ENCODE measurements at places on chromosomes 4 and X.

GRCh38 chr4:28639747-28640146, 1779.1 kb downstream of the STIM2 start:
- no peak for DNase-seq

DNA sequence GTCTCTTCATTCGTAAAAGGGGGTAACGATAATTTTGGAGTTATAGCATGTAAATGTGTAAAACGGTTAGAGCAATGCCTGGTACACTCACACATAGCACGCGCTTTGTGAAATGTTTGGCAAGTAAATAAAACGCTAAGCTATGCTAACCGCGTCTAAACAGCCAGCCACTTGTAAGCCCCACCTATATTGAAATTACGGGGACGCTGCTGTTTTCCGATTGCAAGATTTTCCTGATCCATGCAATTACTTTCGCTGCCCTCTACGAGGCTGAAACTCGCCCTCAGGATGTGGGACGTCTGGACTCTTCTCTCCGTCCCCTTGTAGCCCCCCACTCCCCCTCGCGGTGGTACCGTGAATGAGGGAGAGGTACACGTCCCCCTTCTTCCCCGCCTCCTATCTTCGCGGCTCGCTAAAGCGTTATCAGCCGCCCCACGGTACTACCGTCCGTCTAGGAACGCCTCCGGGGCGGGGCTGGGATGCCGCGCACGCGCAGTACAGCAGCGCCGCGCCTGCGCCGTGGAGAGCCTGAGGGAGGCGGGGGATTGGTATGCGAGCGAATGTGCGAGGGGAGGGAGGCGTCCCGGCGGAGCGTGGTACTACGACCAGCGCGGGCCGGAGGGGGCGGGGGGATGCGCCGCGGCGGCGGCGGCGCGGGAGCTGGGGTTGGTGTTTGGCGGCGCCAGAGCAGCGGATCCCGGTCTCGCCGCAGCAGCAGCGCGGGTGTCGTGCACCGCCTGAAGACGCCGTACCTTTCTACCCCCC, at the start of gene STIM2:
STIM2 (plus strand) TSS at position 685 of the 765 bp plus-strand sequence.
- DNase-seq: peak; percentile 88

DNA sequence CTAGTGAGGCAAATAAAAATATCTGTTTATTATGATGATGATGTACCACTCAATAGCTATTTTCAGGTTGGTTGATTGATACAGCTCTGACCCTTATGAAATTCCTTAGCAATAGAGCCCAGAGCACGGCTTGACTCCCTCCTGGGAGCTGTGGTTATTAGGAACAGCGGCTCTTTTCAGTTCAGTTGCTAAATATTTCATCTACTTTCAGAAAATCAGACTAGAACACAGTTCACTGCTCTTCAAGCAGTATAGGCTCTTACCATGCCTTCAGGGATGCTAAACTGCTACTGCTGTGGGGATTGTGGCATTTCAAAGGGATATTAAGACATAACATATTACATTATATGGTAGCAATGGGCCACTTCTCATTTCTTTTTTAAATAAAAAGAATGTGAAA, 218.8 kb downstream of the SNCA start:
- no peak for DNase-seq

DNA sequence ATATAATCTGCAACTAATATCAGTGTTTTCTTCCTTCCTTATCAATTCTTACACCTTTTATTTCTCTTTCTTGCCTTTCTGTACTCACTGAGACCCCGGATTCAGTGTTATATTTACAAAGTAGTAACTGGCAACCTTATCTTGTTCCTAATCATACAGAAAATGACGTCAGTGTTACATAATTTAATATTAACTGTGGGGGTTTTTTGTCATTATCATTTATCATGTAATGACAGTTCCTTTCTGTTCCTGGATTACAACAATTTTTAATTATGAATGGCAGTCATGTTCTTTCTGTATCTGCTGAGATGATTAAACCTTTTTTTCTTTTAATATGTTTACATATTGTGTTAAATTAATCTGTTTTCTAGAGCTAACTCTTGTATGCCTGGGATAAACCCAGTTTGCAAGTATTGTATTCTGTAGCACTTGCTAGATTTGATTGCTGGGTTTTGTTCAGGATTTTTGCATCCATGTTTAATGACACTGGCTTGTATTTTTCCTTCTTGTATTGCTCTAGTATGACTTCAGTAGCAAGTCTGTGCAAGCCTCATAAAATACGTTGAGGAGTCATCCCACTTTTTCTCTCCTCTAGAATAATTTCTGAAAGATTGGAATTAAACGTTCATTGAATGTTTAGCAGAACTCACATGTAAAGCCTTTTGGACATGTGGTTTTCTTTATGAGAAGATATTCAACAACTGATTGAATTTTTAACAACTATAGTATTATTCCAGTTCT, 10.4 kb upstream of the HSPA4L start:
- DNase-seq: no peak

GRCh38 chr4:89284828-89285227, 22.8 kb downstream of the GPRIN3 start:
- no peak for DNase-seq

GRCh38 chr4:162838671-162839070, 328.0 kb downstream of the NAF1 start:
- no peak for DNase-seq

GRCh38 chr4:53777244-53777984, 186.1 kb upstream of the LNX1 start:
- no peak for DNase-seq

- DNase-seq: no peak
Measured at GRCh38 chr4:128827296-128827695, 17.8 kb downstream of the JADE1 start.

- DNase-seq: no peak
Measured at GRCh38 chr4:147969573-147970385, 237.9 kb downstream of the ARHGAP10 start.

DNA sequence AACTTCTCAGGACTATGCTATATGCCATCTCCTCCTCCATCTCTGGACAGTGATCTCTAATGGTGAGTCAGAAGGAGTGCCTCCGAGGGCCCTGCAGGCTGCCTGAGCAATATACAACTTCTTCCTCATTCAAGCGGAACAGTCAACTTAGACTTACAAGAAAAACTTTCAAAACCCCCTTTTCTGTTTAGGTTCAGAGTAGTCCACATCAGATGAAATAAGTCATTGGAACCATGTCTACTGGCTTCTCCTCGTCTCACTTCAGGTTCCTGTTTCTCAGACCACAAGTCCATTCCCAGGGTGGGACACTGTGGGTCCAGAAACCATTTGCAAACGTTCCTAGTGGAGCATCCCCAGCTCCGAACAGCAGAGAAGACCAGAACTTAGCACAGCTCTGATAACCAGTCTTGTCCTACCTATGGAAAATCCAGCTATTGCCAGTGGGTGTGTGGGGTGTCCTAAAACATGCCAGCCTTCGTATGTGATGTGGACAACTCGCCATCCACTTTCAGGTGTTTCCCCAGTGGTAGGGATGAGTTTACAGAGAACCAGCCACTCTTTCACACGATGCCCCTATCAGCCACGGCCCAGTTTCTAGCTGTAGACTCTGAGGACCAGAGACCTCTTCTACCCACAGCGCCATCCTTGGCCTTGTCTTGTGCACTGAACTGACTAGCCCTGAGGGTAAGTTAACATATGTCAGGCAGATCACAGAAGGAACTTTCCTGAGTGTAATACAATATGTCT, 32.7 kb upstream of the NKRF start:
- DNase-seq: no peak

DNA sequence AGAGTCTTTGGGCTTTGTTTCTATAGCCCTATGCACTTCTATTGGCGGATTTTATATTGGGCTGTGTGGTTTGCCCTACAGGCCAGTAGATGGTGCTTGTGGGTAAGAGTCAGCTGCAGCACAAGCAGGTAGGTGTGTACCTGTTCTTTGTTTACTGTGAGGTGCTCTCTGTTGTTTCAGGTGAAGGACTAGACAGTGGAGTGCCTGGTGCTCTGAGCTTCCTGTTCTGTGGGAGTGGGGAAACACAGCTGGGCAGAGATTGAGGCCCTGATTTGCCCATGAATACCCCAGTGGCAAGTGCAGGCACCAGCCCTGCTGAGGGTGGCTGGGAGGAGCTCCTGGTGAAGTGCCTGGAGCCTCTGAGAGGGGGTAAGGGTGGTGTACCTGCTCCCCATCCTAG, 26.3 kb upstream of the UCP1 start:
- DNase-seq: no peak

DNA sequence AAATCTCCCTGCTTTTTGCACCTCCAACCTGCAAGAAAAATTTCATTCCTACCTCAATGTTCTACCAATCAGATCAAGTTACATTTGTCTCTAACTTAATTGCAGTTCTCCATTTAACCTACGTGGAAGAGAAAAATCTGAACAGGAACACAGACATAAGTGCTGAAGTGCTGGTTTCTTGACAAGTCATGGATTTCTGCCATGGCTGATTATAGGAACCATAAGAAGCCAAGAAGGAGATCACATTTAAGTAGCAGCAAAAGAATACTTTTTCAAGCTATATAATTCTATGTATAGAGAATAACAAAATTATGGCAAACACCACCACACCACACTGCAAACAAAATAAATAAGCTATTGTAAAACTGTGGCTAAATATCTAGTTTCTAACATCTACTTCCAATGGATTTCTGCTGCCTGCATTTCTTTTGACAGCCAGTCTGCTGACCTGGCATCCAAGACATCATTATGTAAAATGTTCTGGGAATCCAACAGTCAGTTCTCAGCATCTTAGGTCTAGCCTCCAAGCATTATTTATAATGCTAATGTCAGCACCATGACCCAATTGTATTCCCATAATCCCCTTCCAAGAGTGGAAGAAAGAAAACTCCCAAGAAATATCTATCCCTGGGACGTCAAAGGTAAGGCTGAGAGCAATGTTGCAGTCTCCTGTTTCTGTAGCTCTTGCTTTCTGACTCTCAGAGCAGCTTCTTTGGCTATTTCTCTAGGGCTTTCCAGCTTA, 50.8 kb upstream of the GAB1 start:
- no peak for DNase-seq

DNA sequence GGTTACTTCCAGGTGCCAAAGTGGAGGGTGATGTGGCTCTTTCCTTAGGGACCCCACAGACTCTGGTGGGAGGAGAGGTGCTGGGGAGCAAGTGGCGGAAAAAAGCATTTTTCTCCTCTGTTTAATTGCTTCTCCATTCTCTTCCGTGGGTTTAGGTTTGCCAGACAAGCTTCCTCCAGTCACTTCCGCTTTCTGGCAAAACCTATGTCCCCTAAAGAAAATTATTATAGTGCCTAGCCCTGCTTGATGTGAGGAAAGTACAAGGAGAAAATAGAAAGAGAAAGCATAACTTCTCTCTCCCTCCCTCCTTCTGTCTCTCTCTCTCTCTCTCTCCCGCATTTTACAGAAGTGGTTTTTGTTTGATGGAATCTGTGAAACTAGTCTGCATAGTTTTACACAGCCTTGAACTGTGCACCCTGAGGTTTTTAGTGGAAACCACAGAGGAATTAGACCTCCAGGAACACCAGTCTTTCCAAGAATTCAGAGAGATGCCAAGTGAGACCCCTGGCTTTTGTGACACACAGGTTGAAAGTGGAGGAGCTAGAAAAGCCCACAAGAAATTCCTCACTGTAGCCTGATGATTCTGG, 231.1 kb upstream of the ANXA3 start:
- no peak for DNase-seq

- no peak for DNase-seq
Measured at GRCh38 chr4:172653676-172654075, 514.9 kb upstream of the GALNT7 start.

DNA sequence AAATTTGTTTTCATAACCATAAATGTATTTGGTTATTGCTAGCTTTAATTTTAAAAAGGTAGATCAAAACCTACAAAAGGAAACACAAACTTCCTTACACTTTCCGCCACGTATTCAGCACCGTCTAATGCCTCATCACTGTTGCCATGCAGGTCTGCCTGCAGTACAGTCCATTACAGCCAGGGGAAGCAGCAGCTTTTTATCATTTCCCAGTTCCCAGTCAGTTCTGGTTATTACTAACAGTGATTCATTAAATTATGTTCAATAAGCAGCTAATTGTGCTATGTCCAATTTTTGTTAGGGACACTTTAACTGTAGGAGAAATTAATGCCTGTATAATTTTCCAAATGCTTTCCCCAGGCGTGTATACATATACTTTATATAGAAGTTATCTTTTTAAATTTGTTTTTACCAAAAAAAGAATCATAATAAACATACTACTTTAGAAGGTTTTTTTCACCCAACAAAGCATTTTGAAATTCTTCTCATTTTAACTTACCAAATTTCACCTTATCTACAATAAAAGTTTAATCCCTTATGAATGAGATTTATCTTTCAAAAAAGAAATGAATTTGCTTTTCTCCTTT, 93.3 kb downstream of the ANXA3 start:
- peak; percentile 24 for DNase-seq

DNA sequence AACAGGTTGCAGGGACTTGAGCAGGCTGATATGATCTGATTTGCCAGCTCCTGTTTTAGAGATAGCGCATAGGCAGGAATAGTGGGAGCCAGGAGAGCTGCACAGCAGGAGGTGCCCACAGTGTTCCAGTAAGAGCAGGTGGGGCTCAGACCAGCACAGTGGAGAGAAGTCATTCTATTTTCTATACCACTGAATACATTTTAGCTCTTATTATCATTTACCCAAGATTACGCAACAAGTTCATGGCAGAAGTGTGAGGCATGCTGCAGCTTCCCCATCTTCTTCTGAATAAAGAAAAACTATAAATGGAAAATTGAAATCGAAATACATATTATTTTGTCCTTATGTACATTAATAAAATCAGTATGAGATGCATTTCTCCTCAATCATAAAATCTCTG, 114.7 kb upstream of the EDNRA start:
- no peak for DNase-seq

- DNase-seq: no peak
Measured at GRCh38 chr4:107834241-107834794, 9.6 kb downstream of the SGMS2 start.

DNA sequence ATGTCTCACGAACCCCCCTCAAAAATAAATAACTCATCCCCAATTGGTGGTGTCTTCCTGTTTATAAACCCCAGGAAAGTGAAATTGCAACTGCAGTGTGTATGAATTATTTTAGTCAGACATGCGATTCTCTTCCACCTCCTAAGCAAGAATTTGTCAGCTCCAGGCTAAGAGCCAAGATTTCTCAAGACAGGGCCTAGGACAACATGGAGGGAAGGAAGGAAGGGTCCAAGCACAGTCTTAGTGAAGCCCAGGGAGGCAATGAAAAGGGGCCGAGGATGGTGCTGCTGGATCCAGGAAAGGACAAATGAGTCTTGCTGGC, 20.0 kb downstream of the SH3KBP1 start:
- DNase-seq: no peak

DNA sequence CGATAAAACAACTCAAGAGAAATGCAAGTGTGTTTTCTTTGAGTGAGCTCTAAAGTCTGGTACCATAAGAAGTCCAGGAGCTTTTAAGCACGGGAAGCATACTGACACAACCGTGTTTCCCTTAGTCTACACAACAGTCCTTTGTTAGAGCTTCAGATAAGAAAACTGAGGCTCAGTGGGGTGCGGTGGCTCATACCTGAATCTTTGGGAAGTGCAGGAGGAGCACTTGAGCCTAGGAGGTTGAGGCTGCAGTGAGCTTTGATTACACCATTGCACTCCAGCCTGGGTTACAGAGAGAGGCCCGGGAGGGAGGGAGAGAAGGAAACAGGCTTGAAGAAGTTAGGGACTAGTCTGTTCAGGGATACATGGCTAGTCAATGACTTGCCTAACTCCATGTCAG, 21.9 kb downstream of the LEF1 start:
- no peak for DNase-seq
